ENCODE measurements at places on chromosomes 7 and 10.

DNA sequence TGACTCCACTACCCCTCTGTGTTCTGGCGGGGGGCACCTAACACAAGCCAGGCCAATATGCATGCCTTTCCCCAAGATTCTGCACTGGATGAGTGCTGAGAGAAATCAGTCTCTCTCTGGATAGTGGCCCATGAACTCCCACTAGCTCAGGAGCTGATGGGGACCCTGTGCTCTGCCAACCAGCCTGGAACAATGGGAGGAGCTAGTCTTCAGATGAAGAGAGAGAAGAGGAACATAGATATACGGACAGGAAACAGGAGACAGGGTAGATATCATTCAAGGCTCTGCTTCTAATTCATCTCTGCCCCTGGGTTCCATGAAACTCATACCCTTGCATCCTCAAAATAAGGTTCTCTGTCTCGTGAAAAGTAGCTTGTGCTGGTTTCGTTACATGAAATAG, 27.9 kb upstream of the PLXNA4 start:
- DNase-seq, result no peak

DNA sequence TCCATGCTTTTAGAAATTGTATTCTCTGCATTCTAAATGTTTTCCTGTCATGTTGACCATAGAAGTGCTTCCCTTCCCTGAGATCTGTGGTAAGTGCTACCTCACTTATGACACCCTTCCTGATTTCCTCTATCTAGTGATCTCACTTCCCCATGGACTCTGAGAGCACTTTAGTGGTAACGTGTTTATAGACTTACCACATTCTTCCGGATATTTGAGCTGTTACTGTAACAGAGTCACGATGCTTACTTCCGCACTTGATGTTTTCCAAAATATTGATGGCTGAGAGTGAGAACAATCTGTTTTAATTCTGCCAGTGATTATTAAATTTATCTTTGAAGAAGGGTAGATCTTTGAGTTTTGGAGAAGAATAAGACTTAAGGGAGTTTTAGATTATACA, 60.1 kb upstream of the NAMPT start:
- DNase-seq, result no peak

DNA sequence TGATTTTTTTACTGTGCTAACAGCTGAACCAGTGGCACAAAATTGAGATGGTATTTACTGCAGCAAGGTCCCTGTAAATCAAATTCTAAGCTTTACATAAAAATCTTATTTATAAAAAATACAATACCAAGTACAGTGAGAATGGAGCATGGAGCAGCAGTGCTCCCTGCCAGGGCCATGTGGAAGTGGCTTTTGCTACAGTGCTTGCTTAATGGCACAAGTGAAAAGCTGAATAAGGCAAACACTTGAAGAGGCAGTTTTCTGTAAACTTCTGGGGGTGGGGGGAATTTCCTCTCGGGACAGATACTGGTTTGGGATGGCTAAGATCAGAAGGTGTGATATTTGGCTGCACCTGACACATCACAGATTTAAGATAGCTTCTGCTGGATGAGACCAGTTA, 27.5 kb downstream of the AP3M1 start:
- DNase-seq, result no peak

GRCh38 chr7:43516581-43517342, 66.1 kb upstream of the STK17A start:
- DNase-seq, result no peak

GRCh38 chr7:98997846-98998245, 119.5 kb downstream of the TRRAP start:
- no peak for DNase-seq

DNA sequence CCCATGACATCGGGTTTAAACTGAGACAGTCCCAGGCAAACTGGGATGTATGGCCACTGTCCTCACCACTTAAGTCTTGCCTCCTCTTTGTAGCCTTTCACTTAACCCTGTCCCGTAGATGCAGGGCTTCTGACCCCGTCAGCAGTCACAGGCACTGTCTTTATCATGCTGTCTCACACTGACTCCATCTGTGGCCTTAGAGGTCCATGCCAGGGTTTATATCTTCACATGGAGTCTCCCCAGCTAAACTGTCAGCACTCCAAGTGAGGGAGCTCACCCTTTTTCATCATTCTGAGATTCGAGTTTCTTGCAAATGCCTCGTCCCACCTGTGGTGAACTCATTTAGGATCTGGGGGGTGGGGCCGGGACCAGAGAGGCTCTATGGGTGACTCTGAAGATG, 2.8 kb downstream of the FKBP6 start:
- no peak for DNase-seq

- no peak for DNase-seq
Measured at GRCh38 chr10:22620929-22621328, 93.4 kb downstream of the PIP4K2A start.

DNA sequence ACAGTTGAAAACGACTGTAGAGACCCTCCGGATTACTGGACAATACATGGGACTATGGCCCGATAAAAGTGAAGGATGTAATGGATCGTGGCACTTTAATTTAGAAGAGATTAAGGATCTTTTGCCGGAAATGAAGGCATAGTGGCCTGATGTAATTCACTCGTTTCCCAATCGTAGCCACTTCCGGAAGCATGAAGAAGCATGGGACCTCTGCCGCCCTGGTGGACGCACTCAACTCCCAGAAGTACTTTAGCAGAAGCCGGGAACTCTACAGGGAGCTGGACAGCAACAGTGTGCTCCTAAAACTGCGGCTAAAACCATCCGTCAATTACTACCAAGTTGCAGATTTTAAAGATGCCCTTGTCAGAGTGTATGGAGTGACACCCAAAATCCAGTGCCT, 59.6 kb upstream of the NUPR2 start:
- DNase-seq, result no peak

DNA sequence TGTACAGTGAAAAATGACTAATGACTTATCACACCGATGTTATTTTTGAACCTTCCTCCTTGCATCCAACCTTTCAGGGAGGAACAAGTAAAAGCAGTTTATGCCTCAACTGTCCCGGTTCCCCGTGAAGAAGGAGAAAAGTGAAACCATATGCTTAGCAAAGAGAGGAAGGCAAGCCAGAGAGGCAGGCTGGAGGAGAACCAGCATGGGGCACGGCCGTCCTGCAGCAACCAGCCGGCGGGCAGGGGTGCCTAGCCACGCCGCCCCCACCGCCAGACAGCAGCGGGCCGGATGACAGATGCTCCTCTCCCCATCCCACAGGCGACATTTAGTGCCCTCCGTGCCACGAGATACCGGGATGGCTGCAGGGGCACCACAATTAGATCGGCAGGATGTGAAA, 421.4 kb upstream of the MGMT start:
- no peak for DNase-seq

- no peak for DNase-seq
Measured at GRCh38 chr7:26049081-26049480, 102.9 kb upstream of the NFE2L3 start.

- no peak for DNase-seq
Measured at GRCh38 chr7:1046722-1047679, 2.7 kb downstream of the GPR146 start.

DNA sequence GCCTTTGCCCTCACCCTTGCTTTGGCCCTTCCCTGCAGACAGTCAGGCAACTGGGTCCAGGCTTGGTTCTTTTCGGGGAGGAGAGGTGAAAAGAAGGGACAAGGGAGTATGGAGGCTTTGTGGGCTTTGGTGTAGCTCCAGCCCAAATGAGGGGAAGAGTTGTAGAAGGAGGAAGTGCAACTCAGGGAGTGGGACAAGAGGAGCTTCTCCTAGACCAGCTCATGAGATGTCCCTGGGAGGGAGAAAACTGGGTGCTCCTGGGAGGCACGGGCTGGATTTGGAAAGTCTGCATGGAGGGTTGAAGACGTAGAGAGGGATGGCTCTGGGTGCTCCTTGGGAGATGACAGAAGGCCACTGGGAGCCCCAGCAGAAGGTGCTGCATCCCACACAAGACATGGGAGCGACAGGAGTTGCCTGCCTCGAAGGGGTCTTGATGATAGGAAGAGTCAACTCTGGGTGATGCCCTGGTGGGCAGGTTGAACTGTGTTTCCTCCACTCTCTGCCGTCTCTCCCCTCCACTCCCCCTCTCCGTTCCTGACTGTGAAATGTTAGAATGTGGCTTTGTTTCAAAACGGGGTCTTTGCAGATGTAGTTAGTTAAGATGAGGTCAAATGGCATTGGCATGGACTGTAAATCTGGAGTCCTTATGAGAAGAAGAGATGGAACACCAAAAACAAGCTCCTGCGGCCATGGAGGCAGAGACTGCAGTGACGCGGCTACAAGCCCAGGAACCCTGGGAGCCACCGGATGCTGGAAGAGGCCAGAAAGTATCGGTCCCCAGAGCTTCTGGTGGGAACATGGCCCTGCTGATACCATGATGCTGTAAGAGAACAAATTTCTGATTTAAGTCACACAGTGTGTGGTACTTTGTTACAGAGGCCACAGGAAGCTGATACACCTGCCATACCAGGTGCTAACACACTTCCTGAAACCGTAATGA, 298.5 kb downstream of the GLRX3 start:
- DNase-seq, result no peak

DNA sequence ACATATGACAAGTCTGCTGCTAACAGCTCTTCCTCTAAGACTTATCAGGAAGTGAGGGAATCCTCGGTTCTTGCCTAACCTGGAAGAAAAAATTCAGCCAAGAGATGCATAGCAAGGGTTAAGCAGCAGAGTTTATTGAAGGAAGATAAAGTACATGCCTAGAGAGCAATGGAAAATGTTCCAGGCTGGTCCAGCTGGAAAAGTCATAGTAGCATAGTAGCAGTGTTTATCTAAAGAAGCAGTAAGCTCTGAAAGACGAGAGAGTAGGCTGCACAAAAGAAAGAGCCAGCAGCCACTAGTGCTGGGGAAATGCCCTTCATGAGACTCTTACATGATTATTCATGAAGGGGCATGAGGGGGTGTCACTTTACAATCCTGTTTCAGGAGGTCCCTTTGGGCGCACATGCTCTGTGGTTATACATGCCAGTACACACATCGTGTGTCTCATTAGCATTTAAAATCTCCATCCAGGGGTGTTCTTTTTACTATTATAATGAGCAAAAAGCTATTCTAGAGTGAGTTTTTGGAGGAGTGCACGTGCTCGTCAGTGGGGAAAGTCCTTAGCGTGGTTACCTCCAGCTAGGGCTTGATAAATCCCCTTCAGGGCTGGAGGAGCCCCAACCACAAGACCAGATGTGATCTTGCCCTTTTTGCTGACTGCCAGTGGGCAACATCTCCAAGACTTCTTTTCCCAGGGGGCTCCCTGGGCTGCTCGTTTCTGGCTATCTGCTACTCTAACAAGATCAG, 716.1 kb downstream of the PARD3 start:
- DNase-seq, result no peak

GRCh38 chr10:12466704-12467305, 117.5 kb downstream of the CAMK1D start:
- DNase-seq, result no peak

GRCh38 chr7:95441042-95441823, 6.4 kb upstream of the PON2 start:
- no peak for DNase-seq

GRCh38 chr7:106309362-106309761, 24.6 kb upstream of the NAMPT start:
- no peak for DNase-seq

DNA sequence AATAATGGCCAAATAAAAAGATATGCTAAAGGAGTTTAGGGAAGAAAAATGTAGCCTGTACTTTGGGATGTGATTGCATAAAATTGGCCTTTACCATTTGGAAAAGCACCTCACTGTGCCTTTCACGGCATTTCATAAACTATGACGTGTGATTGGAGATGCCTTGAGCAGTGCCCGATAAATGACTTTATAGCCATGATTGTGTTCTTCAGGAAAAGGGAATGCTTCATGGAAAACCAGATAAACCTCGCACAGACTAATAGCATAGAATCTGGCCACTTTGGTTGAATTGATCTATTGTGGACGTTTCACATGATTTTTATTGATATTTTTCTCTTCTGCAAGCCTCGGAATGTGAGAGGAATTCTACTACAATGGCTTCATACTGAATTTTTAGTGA, 502.0 kb upstream of the MKI67 start:
- no peak for DNase-seq

DNA sequence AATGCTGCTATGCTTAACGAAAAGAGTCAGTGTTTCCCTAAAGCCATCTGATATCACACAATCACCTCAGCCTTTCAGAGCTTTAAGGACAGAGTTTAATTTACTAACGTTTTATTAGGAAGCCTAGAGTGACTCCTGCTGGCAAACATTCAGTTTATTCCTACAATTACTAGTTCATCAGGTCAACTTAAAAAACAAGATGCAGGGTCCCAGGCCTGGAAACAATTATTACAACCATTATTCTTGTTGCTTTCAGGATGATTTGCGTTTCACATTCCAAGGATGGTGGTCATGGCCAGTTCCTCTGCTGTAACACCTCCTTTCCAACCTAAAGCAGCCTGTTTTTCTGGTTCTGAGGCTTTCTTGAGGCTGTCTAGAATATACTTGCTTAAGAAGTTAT, 1.5 kb upstream of the FAM53B start:
- DNase-seq, result no peak

DNA sequence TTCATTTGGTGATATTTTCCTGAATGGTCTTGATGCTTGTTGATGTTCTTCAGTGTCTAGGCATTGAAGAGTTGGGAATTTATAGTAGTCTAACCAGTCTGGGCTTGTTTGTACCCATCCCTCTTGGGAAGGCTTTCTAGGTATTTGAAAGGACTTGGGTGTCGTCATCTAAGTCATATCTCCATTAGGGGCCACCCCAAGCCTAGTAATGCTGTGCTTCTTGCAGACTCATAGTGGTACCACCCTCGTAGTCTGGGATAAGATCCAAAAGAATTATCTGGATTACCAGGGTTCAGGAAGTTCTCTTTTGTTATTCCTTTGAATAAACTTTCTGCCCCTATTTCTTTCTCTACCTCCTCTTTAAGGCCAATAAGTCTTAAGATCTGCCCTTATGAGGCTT, 319.4 kb upstream of the MYO3A start:
- no peak for DNase-seq

DNA sequence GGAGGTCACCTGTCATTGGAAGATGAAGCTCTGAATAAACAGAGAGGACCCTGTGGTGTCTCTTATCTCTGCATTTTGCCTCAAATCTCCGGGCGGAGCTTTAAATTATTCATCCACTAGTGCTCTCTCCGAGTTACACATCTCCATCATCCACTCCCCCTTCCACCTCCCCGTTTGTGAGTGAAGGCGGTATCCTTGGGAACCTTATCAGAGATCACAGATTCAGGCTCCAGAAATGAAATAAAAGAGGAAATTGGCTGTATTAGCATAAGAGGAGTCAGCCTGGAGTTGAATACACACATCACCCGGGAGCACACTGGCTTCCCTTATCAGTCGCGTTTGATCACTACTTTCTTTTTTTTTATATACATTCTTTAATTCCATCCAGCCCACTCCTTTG, 1184.8 kb downstream of the GATA3 start:
- DNase-seq, result no peak

GRCh38 chr10:101018118-101018599, 12.8 kb downstream of the PDZD7 start:
- DNase-seq, result no peak
